ENCODE measurements at places on chromosomes 12 and 14.

GRCh38 chr12:42097971-42098370 lies 46.7 kb downstream of the GXYLT1 start:
- ATAC-seq, result peak; percentile 81

DNA sequence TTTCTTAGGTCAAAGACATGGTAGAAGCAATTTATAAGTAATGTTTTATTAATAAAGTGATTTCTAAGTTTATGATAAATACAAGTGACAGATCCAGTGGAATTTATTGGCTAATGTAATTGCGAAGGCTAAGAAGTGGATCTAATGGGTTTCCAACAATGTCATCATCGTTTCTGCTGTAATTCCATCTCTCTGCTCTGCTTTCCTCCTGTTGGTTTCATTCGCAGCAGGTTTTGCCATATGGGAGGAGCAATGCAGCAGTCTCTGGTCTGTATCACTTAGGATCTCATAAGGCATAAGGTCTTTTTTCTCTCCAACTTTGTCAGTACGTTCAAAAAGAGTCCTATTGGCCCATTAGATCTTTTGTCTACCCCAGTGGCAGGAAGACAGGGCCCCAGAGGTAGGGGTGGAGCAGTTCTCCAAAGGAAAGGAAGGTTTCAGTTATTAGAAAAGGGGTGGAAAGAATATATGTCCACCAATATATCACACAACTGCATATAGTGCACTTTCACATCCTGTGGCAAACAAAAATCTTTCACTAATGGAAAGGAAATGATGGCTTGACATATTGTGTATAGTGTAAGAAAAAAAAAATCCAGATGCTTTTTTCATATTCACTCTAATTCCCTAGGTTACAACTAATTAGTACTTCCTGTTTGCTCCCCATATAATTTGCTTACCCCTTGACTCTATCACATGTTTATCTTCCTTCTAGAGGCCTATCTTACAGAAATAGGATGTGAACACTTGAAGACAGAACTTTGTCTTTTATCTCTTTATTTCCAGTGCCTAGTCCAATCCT lies 451.3 kb downstream of the ZFP36L1 start:
- ATAC-seq, result no peak

- no peak for ATAC-seq
Observed at GRCh38 chr14:48274826-48275225, 599.4 kb upstream of the MDGA2 start.

DNA sequence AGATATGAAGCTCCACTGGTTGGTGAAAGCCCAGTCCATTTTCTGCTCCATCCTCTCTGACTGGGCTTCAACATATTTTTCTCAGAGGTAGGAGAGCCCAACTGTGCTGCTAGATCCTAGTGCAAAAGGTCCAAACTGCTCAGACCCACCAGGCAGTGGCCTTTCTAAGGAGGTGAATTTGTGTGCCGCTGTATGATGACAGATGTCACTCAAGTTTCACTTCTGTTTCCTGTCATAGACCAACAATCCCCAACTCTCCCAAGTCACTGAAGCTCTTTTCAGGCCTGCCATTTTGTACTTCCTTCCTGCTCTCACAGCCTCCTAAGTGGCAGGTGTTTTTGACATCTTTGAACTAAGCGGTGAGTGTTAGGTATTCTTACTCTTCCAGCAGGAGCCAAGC lies 16.4 kb upstream of the RNASE4 start:
- ATAC-seq, result peak; percentile 57

GRCh38 chr14:99423434-99423833 lies 57.2 kb downstream of the SETD3 start:
- no peak for ATAC-seq

- no peak for ATAC-seq
Observed at GRCh38 chr12:1919284-1919683, 832 bp upstream of the CACNA2D4 start.

- no peak for ATAC-seq
Observed at GRCh38 chr12:116878567-116879508, 2.4 kb downstream of the HRK start.

- no peak for ATAC-seq
Observed at GRCh38 chr14:79856381-79856780, 354.9 kb downstream of the DIO2 start.

DNA sequence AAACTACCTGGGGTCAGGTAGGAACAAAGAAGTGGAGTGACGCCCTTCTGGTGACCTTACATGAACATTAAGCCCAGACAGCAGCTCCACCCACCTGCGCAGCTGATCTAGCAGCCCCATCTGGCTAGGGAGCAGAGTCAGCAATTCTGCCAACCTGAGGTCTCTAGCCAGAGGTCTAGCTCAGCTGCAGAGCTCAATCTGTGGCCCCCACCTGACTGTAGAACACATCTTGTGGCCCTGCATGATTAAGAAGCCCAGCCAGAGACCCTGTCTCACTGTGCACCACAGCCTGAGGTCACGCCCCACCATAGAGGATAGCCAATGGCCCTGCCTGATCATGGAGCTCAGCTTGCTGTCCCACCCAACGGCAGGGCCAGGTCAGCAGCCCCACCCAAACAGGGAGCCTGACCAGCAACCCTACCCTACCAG lies 50.6 kb upstream of the HIGD1C start:
- no peak for ATAC-seq

DNA sequence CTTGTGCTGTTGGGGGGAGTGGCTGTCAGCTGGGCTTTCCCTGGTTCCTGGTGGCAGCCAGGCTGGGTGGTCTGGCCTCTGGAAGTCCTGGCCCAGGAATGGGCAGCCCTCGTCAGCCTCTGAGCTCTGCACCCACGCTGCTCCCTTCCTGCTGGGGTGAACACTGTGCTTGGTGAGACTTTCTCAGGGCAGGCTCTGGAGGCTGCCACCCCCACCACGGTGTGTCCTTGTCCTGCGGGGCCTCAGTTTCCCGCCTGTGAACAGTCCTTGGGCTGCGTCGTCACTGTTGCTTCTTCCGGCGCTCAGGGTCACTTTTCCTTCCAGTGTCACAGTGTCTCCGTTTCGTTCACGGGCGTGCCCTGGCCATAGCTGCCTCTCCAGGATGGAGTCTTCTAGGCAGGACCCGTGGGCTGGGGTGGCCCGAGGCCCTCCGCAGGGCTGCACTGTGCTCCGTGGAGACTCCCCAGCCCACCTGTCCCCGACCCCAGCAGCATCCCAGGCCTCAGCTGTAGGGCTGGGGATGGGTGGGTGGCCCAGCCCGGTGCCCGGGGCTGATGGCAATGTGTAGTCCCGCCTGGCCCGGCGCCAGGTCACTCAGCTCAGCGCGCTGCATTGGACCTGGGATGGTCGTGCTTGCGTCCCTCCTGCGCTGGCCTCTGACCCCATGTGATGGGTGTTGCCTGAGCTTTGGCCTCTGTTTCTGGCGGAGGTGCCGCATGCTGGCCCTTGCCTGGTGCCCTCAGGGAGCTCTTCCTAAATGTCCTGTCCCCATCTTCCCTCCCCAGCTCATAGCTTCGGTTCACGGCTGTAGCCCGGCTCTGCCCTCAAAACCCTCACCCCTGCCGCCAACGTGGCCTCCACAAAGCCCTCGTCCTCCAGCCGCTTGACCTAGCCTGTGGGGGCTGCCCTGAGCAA lies 6.8 kb downstream of the KIF26A start:
- ATAC-seq, result no peak

DNA sequence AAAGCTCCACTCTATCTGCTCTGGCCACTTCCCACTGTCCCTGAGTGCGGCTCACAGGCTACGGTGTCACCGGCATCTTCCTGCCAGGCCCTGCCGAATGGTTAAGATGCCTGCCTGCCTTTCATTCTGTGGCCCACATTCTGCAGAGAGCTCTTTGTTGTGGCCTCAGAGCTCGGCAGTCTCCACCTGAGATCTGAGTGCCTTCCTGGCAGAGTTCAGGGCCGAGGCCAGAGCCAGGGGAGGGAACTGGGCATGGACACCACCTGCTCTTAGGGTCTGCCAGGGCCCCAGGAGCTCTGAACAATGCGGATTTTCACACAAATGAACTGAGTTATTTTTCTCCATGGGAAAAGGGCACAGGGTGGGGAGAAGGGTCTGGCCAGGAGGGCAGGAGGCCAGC lies 127.2 kb downstream of the RBM19 start:
- no peak for ATAC-seq

GRCh38 chr12:28500373-28501024 lies 310.2 kb downstream of the CCDC91 start:
- ATAC-seq, result no peak

GRCh38 chr12:25189656-25190055 lies 5.3 kb downstream of the DNAI7 start:
- ATAC-seq, result no peak

DNA sequence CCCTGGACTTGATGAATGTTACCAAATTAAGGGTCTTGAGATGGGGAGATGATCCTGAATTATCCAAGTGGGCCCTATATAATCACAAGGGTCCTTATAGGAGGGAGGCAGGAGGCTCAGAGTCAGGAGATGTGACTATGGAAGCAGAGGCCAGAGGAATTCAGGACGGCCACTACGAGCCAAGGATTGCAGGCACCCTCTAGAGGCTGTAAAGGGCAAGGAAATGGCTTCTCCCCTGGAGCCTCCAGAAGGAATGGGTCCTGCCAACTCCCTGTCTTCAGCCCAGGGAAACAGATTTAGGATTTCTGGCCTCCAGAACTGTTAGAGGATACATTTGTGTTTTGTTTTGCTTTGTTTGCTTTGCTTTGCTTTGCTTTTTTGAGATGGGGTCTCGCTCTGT lies 8.8 kb downstream of the BDKRB1 start:
- no peak for ATAC-seq

- ATAC-seq, result no peak
Observed at GRCh38 chr12:51836041-51836826, 12.3 kb downstream of the FIGNL2 start.

DNA sequence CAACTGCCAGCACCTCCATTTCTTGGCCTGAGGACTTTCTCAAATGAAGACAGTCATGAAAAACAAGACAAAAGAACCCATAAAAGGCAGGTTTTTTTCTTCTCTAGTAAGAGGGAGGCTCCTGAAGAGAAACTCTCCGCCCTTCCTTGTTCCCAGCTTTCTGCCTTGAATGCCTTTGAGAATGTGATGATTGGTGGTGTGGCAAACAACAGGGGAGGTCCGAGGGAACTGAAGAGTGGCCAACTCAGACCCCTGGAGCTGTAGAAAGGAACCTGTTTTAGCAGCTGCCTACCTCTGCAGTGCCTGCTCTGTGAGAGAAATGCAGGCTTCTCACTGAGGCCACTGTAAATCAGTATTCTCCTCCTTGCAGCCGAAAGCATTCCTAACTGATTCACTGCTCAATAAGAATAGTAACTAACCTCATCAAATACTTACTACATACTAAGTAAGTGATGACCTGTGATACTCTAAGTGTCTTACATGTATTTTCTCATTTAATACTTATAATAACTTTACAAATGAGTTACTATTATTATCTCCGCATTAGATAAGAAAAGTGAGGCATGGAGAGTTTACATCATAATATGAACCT lies 16.7 kb upstream of the ERC1 start:
- no peak for ATAC-seq

- peak; percentile 86 for ATAC-seq
Observed at GRCh38 chr12:104280717-104281458, 22.7 kb upstream of the EID3 start.

- ATAC-seq, result peak; percentile 84
Observed at GRCh38 chr14:74941676-74942097, 13.7 kb downstream of the PGF start.

- no peak for ATAC-seq
Observed at GRCh38 chr12:2359725-2360629, 307.2 kb downstream of the CACNA1C start.

- peak; percentile 87 for ATAC-seq
Observed at GRCh38 chr14:92615451-92615850, 101.9 kb downstream of the RIN3 start.

- no peak for ATAC-seq
Observed at GRCh38 chr14:50006141-50006540, 110.2 kb downstream of the VCPKMT start.

DNA sequence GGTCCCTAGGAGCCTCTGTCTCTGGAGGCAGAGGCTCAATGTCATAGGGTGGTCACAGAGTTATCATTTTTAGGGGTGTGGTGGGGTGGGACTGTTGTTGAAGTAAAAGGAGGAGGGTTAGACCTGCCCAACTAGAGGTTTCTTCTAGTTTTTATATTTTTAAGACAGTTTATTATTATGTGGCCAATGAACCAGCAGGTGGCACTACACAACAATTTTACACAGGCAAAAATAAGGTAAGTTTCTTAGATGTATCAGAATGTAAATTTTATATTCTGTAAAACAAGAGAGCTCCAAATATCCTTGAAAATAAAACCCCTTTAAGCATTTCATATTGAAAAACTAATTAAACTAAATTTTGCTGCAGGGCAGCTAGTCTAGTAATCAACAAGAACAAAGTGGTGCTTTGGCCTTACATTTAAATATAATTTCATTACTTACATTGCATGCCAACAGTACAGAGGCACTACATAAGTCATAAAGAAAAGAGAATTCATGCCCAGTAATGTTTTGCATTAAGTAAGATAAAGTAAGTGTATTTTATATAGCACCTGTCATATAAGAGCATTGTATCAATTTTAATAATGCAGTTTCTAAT lies 22.2 kb upstream of the OVCH1 start:
- no peak for ATAC-seq

DNA sequence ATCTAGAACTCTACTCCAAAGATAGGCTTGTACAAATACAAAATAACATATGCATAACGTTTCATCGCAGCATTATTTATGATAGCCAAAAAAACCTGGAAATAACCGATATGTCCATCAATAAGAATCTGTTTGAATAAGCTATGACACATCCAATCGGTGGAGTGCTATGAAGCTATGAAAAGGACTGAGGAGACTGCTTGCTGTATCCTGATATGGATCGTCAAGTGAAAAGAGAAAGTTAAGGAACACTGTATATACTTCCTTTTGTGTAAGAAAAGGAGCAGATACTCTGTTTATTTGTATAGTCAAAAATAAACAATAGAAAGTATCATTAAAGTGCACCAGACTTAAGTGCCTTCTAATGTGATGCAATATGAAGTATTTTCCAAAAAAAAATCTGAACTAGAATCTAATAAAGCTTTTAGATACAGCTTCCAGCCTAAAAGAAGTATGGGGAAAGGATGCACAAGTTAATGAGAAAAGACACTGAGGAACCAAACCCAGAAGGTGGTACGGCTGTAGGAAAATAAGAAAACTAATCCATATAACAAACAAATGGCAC lies 645 bp upstream of the KLHDC1 start:
- no peak for ATAC-seq
